ENCODE measurements at places on chromosomes 5 and 9. TPM values are rescaled to one million over a fixed set of nuclear protein-coding genes. Genes with fewer than 3 reads are reported as not detected.
A peak's percentile ranks its signal among the peaks of the same experiment; 100 is the strongest.

DNA sequence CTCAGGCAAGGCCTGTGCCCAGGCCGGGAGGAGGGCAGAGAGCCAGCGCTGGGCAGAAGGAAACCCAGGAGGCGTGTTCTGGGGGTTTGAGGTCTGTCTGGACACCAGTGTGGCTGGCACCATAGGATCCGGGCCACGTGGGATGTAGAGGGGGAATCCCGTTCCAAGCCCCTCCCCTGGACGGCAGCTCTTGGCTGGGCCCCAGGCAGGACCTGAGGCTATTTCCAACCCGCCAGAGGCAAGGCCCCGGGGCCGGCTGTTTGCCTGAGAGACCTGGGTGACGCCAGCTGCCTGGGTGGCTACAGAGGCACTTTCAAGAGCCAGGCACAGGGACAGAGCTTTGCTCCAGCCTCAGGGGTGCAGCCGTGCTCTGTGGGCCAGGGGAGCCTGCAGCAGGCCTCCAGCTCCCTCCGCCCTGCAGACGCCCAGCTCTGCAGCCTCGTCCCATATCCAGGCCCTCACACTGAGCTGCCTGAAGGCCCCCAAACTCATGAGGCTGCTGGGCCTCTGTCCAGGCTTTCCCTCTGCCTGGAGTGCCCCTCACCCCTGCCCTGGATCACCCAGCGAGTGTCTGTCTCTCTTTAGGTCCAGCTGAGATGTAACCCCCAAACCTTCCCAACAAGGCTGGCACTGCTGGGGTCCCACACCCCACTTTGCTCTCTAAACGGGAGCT is 56.6 kb upstream of the EGFL7 start:
- H3K4me3 ChIP-seq: no peak overlapping the region
- no peaks in the 10 kb centered on the region for H3K4me1 ChIP-seq
- H3K27ac ChIP-seq: no peak overlapping the region
- no peaks in the 10 kb centered on the region for H3K27me3 ChIP-seq
- no peaks in the 10 kb centered on the region for H3K36me3 ChIP-seq

DNA sequence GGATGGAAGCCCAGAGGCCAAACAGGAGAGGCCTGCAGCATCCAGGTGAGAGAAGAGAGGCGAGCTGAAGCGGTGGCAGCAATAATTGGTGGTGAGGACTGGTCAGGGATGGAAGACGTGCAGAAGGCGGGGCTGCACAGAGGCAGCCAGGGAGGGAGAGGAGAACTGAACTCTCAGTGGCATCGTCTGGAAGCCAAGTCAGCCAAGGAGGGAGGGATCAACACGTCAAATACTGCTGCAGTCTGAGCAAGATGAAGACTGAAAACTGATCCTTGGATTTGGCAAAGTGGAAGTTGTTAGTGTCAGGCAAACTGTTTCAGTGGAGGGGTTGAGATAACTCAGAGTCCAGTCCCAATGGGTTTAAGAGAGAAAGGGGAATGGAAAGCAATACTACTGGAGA is 145.4 kb downstream of the CDK5RAP2 start:
- no peaks in the 10 kb centered on the region for H3K4me1 ChIP-seq
- H3K27me3 ChIP-seq: no peaks in the 10 kb centered on the region
- peaks cover 3% of the 10 kb centered on the region for H3K36me3 ChIP-seq
- no peak overlapping the region for H3K27ac ChIP-seq
- DNase-seq: no peak

The C5orf24 gene
- 46.9 TPM for total RNA-seq

- no peaks in the 10 kb centered on the region for H3K27me3 ChIP-seq
- H3K4me3 ChIP-seq: peak overlapping the region; percentile 42
- peak overlapping the region; percentile 27 for H3K27ac ChIP-seq
- H3K4me1 ChIP-seq: peaks cover 29% of the 10 kb centered on the region
- DNase-seq: peak; percentile 90
Observed at GRCh38 chr5:149455889-149456409, 76.9 kb upstream of the IL17B start.
